Femur (tissue), 1 donor: ENCODE measurements at places on chromosomes 2 and 18.

- DNase-seq = no peak
These were observed 50.2 kb downstream of the CDH2 start for GRCh38 chr18:28126768-28127167.

DNA sequence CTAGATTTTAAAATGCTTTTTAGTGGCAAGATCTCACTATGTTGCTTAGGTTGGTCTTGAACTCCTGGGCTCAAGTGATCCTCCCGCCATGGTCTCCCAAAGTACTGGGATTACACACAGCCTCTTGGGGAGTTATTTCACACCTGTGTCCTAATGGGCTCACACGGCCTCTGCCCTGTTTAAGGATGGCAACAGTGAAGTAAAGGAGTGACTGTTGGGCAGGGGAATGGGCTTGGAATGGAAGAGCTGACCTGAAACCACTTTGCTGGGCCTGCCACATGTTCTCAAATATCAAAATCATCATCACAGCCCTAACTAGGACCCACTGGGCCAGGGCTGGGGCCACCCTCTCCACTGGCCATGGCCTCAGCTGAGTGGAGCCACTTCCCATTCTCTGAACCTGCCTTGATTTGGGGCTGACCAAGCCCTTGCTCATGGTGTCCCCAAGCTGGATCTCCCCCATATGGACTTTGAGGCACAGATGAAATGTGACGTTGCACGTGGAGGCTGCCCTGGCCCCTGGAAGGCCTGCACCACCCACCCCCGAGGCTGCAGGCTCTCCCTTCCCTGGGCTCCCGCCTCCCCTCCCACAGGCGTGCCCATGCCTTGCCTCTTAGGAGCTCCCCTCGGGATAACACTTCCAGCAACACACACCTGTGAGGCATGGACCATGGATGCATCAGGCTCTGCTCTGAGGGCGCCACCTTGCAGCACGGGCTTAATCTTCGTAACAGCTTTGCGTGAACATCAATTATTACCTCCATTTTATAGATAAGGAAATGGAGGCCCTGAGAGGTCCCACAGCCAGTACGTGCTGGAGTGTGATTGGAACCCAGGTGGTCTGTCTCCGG lies 71.8 kb upstream of the SMAD7 start:
- DNase-seq = no peak

DNA sequence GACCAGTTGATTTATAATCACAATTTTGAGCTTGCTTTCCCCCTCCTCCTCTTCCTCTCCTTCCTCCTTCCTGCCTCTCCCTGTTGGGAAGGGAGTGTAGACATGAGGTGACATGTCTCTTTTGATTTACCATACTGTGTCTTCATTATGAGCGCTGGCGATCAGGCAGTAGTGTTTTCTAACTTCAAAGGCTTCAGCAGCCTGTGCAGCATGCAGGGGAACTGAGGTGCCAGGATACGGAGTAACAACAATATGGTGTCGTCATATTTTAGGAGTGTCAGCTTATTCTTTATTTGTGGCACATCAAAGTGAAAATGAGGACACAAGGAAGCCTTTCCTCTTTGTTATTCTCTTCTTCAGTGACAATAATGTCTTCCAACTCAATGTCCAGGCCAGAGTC lies 864.2 kb downstream of the SLC4A3 start:
- DNase-seq = no peak

- no peak for DNase-seq
These were observed 67.5 kb upstream of the ZNF516 start for GRCh38 chr18:76562286-76563122.
